Colonic mucosa (tissue), 4 donors: ENCODE measurements at places on chromosomes 7 and 10.

DNA sequence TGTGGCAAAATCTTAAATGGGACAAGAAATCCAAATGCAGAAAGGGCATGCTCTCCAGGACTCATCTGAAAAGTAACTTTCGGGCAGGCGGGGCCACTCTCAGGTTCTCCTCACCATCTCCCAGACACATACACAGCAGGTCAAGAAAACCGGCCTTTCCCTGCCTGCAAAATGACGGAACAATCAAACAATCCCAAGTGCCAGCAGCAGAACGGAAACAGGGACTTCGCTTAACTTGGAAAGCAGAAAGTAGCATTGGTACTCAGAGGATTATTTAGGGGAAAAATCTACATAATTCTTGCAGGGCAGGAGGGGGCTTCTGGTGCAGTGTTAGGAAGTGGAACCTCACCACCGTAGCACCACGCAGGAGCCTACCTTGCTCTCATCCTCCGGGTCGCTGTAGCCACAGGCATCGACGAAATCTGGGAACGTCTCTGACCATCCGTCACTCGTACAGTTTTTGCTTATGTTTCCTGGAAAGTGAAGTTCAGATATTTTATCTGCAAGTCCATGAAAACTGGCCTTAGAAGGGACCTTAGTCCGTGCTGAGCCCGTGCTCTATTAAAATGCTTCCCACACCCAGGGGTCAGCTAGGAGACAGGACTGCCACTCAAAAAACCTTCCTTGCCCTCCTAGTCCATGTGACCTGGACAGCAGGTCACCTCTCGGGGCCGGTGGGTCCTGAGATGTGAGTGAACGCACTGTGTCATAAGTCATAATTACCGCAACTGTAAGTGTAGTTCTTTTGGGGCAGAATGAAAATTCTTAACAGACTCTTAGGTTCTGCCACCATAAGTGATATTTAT is 41.1 kb downstream of the VIPR2 start:
- no peak for DNase-seq

- DNase-seq: peak; percentile 39
These were observed 91.2 kb upstream of the INSIG1 start for GRCh38 chr7:155206318-155207020.

DNA sequence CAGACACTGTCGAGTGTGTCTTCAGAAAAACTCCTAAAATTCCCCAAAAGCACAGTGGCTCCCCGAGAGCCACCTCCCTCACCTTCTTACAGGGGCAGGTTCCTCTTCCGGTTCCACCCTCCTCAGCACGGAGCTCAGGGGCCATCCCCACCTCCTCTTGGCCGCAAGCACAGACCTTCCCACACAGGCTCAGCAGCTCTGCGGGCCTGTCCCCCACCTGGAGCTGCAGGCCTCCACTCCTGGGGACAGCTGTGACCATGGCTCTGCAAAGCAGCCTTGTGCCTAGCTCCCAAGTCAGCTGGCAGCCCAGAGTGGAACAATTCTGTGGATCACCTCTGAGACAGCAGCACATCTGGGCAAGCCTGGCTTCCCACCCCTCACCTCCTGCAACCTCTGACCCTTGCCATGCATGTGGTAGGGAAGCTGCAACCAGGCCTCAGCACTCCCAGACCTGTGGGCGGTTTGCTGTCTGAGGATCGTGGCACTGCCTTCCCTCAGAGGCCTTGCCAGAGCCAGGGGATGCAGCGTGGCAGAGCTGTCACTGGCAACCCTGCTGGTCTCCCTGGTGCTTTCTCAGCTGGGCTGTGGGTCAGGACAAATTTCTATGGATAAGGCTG is 79.7 kb downstream of the ALOX5 start:
- no peak for DNase-seq

DNA sequence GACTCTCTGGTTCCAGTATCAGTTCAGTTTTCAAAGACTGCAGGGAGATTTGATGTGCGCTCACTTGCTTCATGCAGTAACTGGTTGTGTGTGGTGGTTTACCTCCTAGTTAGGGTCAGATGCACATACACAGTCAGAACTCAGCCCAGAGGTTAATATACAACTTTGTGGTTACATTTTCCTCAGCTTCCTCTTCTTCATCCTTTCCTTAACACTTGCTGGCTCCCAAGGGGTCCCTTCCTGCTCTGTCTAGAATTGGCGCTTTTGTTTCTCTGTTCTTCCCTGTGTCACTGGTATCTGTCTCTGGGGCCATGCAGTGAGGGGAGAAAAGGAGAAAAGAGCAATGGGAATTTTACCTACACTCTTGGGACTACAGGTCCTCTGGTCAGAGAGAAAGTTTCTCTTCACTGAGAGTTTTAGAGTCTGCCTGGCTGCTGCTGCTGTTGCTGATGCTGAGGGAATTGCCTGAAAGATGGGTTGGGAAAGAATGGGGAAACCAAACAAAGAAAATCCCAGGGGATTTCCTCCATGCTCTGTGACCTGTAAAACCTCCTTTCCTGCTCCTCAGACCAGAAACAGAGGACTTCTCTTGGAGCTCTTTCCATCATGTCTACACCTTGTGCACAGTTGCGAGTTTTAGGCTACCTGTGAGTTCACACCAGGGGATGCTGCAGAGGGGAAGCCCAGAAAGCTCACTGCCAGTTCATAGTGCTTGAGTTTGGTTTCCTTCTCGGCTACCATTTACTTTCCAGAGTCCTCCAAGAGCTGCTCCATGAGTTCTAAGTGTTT is 74.6 kb downstream of the WDFY4 start:
- DNase-seq: no peak
